ENCODE measurements at places on chromosomes 11 and 22.

DNA sequence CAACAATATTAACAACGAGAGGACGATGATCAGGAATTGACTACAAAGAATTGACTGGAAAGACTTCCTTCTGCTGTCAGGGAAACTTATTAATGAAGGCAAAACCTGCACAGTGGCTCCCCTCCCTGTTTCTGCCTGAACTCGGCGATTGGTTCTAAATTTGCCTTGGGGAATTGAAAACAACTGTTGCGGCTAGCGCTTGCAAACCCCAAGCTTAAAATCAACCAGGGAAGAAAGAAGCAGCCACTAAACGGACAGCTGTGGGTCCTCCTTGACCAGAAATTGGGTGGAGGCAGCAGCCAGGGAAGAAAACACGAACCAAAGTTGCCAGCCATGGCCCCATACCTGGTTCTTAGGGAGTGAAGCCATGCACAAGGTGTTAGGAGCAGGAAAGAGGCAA lies 383.5 kb upstream of the CADM1 start:
- DNase-seq: no peak

DNA sequence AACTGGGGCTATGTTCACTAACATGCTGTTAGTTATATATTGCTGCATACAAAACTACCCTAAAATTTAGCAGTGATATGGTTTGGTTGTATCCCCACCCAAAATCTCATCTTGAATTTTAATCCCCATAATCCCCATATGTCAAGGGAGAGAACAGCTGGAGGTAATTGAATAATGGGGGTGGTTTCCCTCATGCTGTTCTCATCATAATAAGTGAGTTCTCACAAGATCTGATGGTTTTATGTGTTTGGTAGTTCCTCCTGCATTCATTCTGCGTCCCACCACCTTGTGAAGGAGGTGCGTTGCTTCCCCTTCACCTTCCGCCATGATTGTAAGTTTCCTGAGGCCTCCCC lies 10.0 kb upstream of the PATL1 start:
- DNase-seq: no peak

GRCh38 chr11:18490319-18490718 lies 34.7 kb downstream of the LDHAL6A start:
- DNase-seq: no peak

GRCh38 chr11:77173494-77173893 lies 45.4 kb downstream of the MYO7A start:
- no peak for DNase-seq

- no peak for DNase-seq
Measured at GRCh38 chr11:45532546-45532945, 132.9 kb downstream of the CHST1 start.

Measured in stimulated activated CD8-positive, alpha-beta memory T cell treated with anti-CD3 and anti-CD28 coated beads, Interleukin-15, amount 100 ng/mL, for 24 hours (primary cell).